Effector memory CD4-positive, alpha-beta T cell (primary cell): ENCODE measurements at places on chromosomes 6 and 20.
A peak's percentile ranks its signal among the peaks of the same experiment; 100 is the strongest.

DNA sequence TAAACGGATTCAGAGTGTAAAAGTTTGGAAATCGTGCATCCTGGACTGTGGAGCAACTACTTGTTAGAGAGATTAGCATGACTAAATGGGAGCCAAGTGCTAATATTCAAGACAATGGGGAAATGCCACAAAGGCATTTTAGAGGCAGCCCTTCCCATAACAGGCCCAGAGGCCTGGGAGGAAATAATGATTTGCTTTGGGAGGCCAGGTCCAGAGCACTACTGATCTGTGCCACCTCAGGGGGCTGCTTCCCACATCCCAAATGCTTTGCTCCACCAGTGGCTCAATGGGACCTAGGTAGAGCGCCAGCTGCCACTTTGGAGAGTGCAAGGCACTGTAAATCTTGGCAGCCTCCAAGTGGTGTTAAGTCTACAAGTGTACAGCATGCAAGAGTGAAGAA, 91.9 kb upstream of the HSF2 start:
- H3K27me3 ChIP-seq: no peaks in the 10 kb centered on the region
- no peak for DNase-seq
- H3K4me1 ChIP-seq: no peaks in the 10 kb centered on the region
- no peak overlapping the region for H3K4me3 ChIP-seq
- no peaks in the 10 kb centered on the region for H3K36me3 ChIP-seq
- no peak overlapping the region for H3K27ac ChIP-seq

GRCh38 chr6:168188369-168189199, 109.6 kb upstream of the FRMD1 start:
- H3K27ac ChIP-seq: no peak overlapping the region
- no peak for DNase-seq
- no peaks in the 10 kb centered on the region for H3K36me3 ChIP-seq
- no peaks in the 10 kb centered on the region for H3K4me1 ChIP-seq

DNA sequence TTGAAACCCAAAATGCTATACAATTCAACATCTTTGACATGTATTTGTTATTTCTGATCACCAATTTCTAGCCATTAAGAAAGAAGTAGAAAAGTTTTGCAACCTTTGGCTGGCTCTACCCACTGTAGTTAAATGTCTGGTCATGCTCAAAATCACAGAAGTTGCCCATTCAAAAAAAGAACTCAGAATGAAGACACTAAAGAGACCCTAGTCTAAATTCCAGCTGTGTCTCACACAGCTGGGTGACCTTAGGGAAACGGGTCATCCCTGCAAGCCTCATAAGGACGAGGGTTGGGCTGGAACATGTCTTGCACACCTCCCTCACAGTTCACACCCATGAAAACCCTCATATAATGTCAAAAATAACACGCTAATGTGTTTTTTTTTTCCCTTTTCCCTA, 10.3 kb downstream of the FOXQ1 start:
- no peak overlapping the region for H3K4me3 ChIP-seq
- H3K27me3 ChIP-seq: no peaks in the 10 kb centered on the region
- H3K27ac ChIP-seq: no peak overlapping the region
- no peak for DNase-seq
- no peaks in the 10 kb centered on the region for H3K4me1 ChIP-seq

- H3K36me3 ChIP-seq: no peaks in the 10 kb centered on the region
- H3K27ac ChIP-seq: no peak overlapping the region
- no peak overlapping the region for H3K4me3 ChIP-seq
- peak; percentile 0 for DNase-seq
- no peaks in the 10 kb centered on the region for H3K27me3 ChIP-seq
- H3K4me1 ChIP-seq: no peaks in the 10 kb centered on the region
Observed at GRCh38 chr20:34190679-34191090, 50.5 kb upstream of the ASIP start.

- no peak for DNase-seq
- no peak overlapping the region for H3K4me3 ChIP-seq
- peaks cover 43% of the 10 kb centered on the region for H3K36me3 ChIP-seq
- H3K27ac ChIP-seq: no peak overlapping the region
Observed at GRCh38 chr6:35581633-35582032, 68.9 kb upstream of the TULP1 start.

DNA sequence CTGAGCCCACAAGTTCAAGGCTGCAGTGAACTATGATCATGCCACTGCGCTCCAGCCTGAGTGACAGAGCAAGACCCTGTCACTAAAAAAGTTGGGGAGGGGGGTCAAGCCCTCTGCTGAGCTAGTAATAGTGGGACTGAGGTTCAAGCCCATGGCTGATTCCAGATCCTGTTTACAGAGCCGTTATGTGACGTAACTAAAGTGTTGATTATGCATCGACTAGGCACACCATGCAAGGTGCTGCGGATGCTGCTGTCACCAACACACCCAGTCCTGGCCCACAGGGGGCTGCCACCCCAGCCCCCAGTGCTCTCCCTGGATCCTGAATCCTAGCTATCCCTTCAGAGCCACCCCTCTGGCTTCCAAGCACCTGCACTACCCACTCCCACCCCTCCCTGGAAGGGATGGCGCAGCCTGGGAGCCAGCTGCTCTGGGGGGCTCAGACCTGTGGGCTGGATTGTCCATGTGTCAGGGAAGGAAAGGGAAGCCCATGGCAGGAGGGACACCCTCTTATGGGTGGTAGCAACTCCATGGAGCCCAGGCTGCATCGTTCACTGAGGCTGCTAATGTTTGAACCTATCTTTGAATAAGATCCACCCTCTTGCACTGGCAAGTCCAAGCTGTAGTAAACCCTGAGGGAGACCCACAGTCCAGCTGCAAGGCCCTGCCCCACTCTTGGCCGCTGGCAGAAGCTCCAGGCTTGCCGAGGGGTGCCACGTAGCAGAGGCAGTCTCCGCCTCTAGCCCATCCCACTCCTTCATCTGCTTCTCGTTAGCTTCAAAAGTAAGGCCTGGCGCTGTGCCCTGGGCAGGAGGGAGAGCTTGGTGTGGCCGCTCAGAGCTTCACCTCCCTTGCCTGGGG, 95.0 kb downstream of the SNX5 start:
- DNase-seq: no peak
- no peak overlapping the region for H3K4me3 ChIP-seq
- H3K27ac ChIP-seq: no peak overlapping the region
- H3K4me1 ChIP-seq: no peaks in the 10 kb centered on the region

GRCh38 chr20:46573788-46574584, 23.5 kb upstream of the OCSTAMP start:
- no peak for DNase-seq
- no peaks in the 10 kb centered on the region for H3K36me3 ChIP-seq
- no peak overlapping the region for H3K4me3 ChIP-seq
- H3K27ac ChIP-seq: no peak overlapping the region

DNA sequence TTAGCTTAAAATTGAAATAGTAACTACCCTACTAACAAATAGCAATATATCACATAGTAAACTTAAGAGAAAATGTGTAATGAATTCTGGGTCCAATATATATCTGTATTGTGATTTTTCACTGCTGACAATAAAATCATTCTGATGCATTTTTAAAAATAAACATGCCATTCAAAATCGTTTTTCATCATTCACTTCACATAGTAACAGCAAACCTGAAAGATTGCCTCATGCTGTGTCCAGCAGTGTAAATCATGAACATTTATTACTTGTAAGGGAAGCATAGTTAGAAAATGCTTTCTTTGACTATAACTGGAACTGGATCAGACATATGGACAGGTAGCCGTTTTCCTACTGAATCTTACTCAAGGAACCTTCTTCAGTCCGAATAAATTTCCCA, 446.1 kb downstream of the UTRN start:
- H3K27me3 ChIP-seq: no peaks in the 10 kb centered on the region
- peaks cover 20% of the 10 kb centered on the region for H3K36me3 ChIP-seq
- H3K4me3 ChIP-seq: no peak overlapping the region
- DNase-seq: no peak

GRCh38 chr20:56372850-56373249, 14.1 kb downstream of the FAM210B start:
- H3K4me1 ChIP-seq: no peaks in the 10 kb centered on the region
- H3K4me3 ChIP-seq: no peak overlapping the region
- no peak overlapping the region for H3K27ac ChIP-seq
- no peaks in the 10 kb centered on the region for H3K27me3 ChIP-seq
- DNase-seq: no peak

DNA sequence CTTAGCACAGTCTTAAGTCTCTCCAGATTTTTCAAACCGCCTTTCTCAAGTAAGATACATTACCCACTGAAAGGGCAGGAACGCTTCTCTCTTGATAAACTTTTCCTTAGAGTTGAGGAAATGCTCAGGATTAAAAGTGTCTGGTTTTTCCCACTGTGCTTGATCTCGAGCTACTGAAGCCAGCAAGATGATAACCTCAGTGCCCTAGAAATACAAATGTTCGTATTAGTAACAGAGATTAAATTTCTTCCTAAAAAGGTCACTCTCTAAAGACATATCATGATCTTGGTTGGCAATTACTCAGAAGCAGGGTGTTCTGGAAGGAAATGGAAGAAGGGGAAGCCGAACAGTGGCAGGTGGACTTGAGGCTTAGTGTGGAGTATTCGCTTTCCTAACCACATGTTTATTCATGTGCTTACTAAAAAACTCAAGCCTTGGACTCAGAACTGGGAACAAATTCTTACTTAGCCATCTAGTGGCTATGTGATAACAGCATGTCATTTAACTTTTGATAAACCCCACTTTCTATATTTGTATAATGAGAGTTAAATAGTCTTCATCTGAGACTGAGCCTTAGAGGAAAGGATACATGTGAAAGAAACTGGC, 20.1 kb downstream of the C6orf141 start:
- no peaks in the 10 kb centered on the region for H3K27me3 ChIP-seq
- no peak overlapping the region for H3K27ac ChIP-seq
- DNase-seq: no peak
- H3K36me3 ChIP-seq: no peaks in the 10 kb centered on the region

DNA sequence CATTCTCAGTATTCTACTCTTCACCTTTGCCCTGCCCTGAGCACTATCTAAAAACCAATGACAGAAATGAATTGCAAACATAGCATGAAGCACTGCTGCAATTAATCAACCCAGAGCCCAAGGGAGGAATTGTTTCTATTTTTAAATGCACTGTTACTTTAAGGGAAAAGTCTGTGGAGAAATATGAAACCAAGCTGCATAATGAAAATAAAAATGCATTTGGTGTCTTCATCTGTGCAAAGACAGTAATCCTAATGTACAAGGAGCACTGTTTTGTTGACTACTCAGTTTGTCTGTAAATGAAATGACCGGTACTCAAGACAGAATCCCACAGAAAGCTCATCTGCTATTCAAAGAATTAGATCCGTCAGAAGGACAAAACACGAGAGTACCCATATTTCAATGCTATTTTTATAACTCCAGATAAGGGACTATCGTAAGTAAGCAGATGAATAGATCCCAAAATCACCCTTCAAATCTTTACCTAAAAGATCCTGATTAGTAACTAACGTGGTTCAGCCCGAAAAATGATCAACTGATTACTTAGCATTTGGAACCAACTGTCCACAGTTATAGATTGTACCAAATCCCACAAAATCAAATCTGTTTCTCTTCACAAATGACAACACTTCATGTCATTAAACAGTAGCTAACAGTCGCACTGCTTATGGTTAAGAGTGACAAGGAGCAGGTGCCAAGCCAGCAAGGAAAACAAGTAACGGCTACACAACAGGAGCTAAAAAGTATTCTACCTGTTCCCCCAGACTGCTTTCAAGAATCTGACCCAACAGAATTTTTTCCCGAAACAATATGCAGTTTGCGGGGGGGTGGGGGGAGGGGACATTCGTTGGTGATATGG, 2.4 kb downstream of the KIF13A start:
- H3K27ac ChIP-seq: no peak overlapping the region
- no peaks in the 10 kb centered on the region for H3K36me3 ChIP-seq
- DNase-seq: no peak
- no peak overlapping the region for H3K4me3 ChIP-seq

- H3K4me1 ChIP-seq: no peaks in the 10 kb centered on the region
- no peaks in the 10 kb centered on the region for H3K27me3 ChIP-seq
- H3K36me3 ChIP-seq: no peaks in the 10 kb centered on the region
Observed at GRCh38 chr20:42963796-42964195, 225.9 kb downstream of the PTPRT start.

DNA sequence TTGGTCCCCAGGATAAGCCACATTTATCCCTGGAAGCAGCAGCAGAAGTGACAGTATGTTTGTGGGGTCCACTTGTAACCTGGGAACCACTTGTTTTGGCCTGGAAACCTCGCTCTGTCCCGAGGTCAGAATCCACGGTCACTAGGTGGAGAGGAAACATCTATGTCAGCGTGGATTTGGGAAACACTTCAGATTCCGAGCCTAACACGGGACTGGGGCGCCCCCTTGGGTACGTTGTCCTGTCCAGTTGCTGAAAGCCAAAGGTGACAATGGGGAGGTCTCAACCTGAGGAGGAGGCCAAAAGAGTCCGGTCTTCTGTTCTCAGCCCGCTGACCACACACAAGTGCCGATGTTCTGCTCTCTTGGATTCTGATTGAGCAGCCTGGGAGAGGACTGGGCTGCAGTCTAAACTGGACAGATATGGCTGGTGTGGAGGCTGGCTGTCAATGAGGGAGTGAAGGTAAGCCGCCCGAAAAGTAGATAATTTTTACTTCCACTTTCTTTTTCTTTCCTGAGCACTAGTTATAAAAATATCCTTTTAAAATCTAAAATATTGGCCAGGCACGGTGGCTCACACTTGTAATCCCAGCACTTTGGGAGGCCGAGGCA, 4.9 kb upstream of the ZFP57 start:
- H3K27ac ChIP-seq: no peak overlapping the region
- DNase-seq: no peak
- no peaks in the 10 kb centered on the region for H3K4me1 ChIP-seq
- H3K36me3 ChIP-seq: no peaks in the 10 kb centered on the region
- no peaks in the 10 kb centered on the region for H3K27me3 ChIP-seq
- H3K4me3 ChIP-seq: no peak overlapping the region

DNA sequence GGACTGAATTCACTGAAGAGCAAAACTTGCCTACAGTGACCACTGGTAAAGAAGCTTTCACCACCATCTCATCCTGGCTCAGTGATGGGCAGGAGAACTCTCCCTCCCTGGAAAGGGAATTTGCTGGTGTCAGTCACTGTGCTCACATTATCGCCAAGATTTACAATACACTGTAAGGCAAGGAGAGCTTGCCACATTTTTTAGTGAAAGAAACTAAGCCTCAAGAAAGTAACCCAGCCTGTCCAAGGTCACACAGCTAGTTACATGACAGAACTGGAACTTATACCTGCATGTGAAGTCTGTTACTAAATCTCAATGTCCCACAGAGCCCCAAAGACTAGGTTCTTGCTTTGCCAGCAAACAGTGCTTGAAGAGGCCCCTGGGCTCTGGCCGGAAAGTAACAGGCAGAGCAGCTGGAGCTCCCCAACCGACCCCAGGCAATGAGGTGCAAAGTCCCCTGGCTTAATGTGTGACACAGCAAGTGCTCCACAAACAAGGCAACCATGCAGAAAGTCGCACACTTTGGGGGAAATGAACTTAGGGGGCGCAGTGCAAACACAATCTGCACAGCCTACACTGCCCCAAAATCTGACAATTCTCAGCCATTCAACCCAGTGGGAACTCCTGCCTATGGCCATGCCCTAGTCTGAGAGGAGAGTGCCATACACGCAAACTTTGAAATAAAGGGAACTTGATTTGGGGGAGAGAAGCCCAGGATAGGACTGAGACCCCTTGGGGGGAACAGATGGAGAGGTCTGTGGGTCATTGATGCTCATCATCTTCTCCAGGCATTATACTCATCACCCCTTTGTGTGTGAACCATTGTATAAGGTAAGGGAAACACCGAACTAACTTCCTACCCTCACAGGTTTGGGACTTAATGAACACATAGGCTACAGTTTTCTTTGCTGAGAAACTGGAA, 1.9 kb downstream of the BCL2L1 start:
- no peaks in the 10 kb centered on the region for H3K36me3 ChIP-seq
- peaks cover 45% of the 10 kb centered on the region for H3K4me1 ChIP-seq
- peak overlapping the region; percentile 97 for H3K27ac ChIP-seq

GRCh38 chr6:81564470-81565068, 187.9 kb downstream of the TENT5A start:
- H3K36me3 ChIP-seq: no peaks in the 10 kb centered on the region
- H3K27me3 ChIP-seq: no peaks in the 10 kb centered on the region
- no peak overlapping the region for H3K4me3 ChIP-seq
- H3K4me1 ChIP-seq: no peaks in the 10 kb centered on the region
- DNase-seq: no peak
